Karpas-422 (cell line): ENCODE measurements at places on chromosomes 1 and 21.

- no peaks in the 10 kb centered on the region for H3K27me3 ChIP-seq
- H3K27ac ChIP-seq, result no peak overlapping the region
- no peaks in the 10 kb centered on the region for H3K4me1 ChIP-seq
- H3K4me3 ChIP-seq, result no peak overlapping the region
Measured at GRCh38 chr1:215226757-215227156, 144.2 kb downstream of the KCNK2 start.

- peaks cover 3% of the 10 kb centered on the region; the same call in 1 of the 2 replicates for H3K4me1 ChIP-seq
- H3K36me3 ChIP-seq, result no peaks in the 10 kb centered on the region
- H3K27ac ChIP-seq, result no peak overlapping the region
Measured at GRCh38 chr21:15065392-15066122, 757 bp upstream of the NRIP1 start.

- no peak overlapping the region for H3K4me3 ChIP-seq
- no peak overlapping the region for H3K27ac ChIP-seq
- H3K4me1 ChIP-seq, result peaks cover 21% of the 10 kb centered on the region
- no peak for DNase-seq
Measured at GRCh38 chr1:45612941-45613579, 10.8 kb downstream of the CCDC17 start.

DNA sequence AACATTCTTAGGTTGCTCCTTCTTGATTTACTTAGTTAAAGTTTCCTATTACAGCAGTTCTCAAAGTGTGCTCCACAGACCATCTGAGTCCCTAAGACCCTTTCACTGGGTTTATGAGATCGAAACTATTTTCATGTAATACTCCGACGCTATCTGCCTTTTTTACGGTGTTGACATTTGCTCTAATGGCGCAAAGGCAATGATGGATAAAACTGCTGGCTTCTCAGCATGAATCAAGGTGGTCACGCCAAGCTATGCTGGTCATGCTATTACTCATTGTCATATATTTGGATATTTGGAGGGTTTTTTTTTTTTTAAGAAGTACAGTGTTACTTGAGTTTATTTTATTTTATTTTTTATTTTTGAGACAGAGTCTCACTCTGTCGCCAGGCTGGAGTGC, 235.1 kb downstream of the KIF26B start:
- H3K4me3 ChIP-seq, result no peak overlapping the region
- no peaks in the 10 kb centered on the region for H3K36me3 ChIP-seq
- H3K27ac ChIP-seq, result no peak overlapping the region
- H3K4me1 ChIP-seq, result no peaks in the 10 kb centered on the region
- H3K27me3 ChIP-seq, result no peaks in the 10 kb centered on the region

DNA sequence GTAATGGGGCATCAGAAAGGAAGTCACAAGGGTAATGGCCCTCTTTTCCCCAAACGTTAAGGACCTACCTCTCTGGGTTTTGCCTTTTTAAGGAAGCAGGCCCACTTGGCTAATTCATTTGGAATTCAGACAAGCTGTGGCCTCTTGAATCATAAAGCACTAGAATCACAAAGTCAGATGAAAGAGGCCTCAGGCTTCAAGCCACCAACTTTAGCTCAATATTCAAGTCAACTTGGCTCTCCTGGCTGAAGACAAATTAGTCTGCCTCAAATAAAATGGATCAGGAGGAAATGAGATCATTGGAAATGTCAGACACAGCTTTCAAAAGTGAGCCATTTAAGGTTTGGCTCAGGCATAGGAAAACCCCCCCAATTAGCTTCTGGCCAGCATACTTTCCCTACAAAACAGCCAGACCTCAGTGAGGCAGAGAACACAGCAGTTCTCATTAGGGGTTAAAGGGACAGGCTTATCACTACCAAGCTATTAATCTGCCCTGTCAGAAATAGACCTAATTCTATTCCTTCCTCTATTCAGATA, 34.3 kb downstream of the SLC35D1 start:
- no peak for DNase-seq
- peaks cover 6% of the 10 kb centered on the region; the same call in 1 of the 2 replicates for H3K4me1 ChIP-seq
- no peaks in the 10 kb centered on the region for H3K27me3 ChIP-seq
- H3K36me3 ChIP-seq, result peaks cover 31% of the 10 kb centered on the region
- H3K4me3 ChIP-seq, result no peak overlapping the region
- H3K27ac ChIP-seq, result no peak overlapping the region

DNA sequence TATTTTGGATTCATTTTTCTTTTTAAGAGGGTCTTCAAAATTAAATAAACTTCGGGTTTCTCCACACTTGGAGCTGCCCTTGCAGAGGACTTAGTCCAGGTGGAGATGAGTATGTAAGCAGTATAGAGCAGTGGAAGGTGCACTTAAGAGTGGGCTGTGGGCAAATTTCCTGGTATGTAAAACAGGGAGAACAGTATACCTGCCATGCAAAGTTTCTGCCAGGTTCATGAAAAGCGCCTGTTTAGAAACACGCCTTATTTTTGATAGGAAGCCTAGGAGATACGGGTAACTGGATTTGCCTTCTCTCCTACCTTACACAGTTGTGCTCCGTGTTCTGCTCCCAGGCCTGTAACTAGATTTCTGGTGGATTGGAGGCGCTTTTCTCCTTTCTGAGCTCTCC, 1.2 kb downstream of the KDM4A start:
- H3K27me3 ChIP-seq, result no peaks in the 10 kb centered on the region
- peaks cover 40% of the 10 kb centered on the region for H3K4me1 ChIP-seq
- DNase-seq, result peak; percentile 60
- H3K4me3 ChIP-seq, result peak overlapping the region; percentile 98
- H3K36me3 ChIP-seq, result peaks cover 32% of the 10 kb centered on the region

GRCh38 chr1:192133350-192133926, 24.8 kb upstream of the RGS18 start:
- H3K27ac ChIP-seq, result no peak overlapping the region
- no peaks in the 10 kb centered on the region for H3K4me1 ChIP-seq
- no peaks in the 10 kb centered on the region for H3K27me3 ChIP-seq
- no peaks in the 10 kb centered on the region for H3K36me3 ChIP-seq

GRCh38 chr1:193685986-193686385, 499.6 kb upstream of the B3GALT2 start:
- H3K27me3 ChIP-seq, result no peaks in the 10 kb centered on the region
- no peaks in the 10 kb centered on the region for H3K36me3 ChIP-seq
- DNase-seq, result no peak
- H3K4me3 ChIP-seq, result no peak overlapping the region
- no peak overlapping the region for H3K27ac ChIP-seq
- H3K4me1 ChIP-seq, result no peaks in the 10 kb centered on the region

- no peak overlapping the region for H3K4me3 ChIP-seq
- H3K27me3 ChIP-seq, result no peaks in the 10 kb centered on the region
- H3K36me3 ChIP-seq, result peaks cover 11% of the 10 kb centered on the region; the same call in 1 of the 2 replicates
- H3K27ac ChIP-seq, result no peak overlapping the region
Measured at GRCh38 chr1:43423672-43424550, 29.8 kb downstream of the HYI start.

- H3K27me3 ChIP-seq, result no peaks in the 10 kb centered on the region
- no peak overlapping the region for H3K27ac ChIP-seq
- DNase-seq, result no peak
- H3K36me3 ChIP-seq, result no peaks in the 10 kb centered on the region
Measured at GRCh38 chr1:53600561-53600960, 138.4 kb downstream of the GLIS1 start.

DNA sequence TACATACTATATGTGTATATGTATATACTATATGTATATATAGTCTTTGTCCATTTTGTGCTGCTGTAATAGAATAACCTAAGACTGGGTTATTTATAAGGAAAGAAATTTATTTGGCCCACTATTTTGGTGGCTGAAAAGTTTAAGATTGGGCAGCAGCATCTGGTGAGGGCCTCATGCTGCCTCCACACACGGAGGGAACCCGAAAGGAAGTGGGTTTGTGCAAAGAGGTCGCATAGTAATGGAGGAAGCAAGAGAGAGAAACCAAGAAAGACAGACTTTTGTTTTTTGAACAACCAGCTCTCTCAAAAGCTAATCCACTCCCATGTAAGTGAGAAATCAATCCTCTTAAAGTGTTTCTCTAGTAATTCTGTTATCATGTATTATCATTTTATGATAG, 1147.3 kb downstream of the NCAM2 start:
- no peak overlapping the region for H3K27ac ChIP-seq
- DNase-seq, result no peak
- H3K4me3 ChIP-seq, result no peak overlapping the region
- H3K27me3 ChIP-seq, result no peaks in the 10 kb centered on the region
- no peaks in the 10 kb centered on the region for H3K4me1 ChIP-seq

- H3K4me3 ChIP-seq, result no peak overlapping the region
- peaks cover 20% of the 10 kb centered on the region; the same call in 1 of the 2 replicates for H3K36me3 ChIP-seq
- peaks cover 18% of the 10 kb centered on the region for H3K4me1 ChIP-seq
- no peak overlapping the region for H3K27ac ChIP-seq
- H3K27me3 ChIP-seq, result no peaks in the 10 kb centered on the region
Measured at GRCh38 chr1:26945728-26946127, 14.5 kb downstream of the KDF1 start.

GRCh38 chr1:28591708-28592320, at the start of gene RAB42:
Gene RAB42, plus strand, starts transcription at chr1:28592265. Its CDS starts 247 bp downstream, at chr1:28592512.
- H3K36me3 ChIP-seq, result no peaks in the 10 kb centered on the region
- peak; percentile 50 for DNase-seq
- H3K4me1 ChIP-seq, result peaks cover 7% of the 10 kb centered on the region
- peak within 1 kb of the TSS; percentile 56; the same call in 1 of the 2 replicates for H3K4me3 ChIP-seq
- H3K27me3 ChIP-seq, result no peaks in the 10 kb centered on the region

GRCh38 chr1:85450832-85451231, 14.1 kb downstream of the DDAH1 start:
- H3K4me1 ChIP-seq, result no peaks in the 10 kb centered on the region
- no peaks in the 10 kb centered on the region for H3K36me3 ChIP-seq
- no peaks in the 10 kb centered on the region for H3K27me3 ChIP-seq
- no peak overlapping the region for H3K4me3 ChIP-seq
- no peak overlapping the region for H3K27ac ChIP-seq

GRCh38 chr1:91015794-91016550, 5.9 kb downstream of the ZNF644 start:
- no peaks in the 10 kb centered on the region for H3K27me3 ChIP-seq
- H3K27ac ChIP-seq, result no peak overlapping the region
- H3K4me1 ChIP-seq, result peaks cover 42% of the 10 kb centered on the region
- DNase-seq, result no peak
- no peak overlapping the region for H3K4me3 ChIP-seq
- H3K36me3 ChIP-seq, result peaks cover 72% of the 10 kb centered on the region

DNA sequence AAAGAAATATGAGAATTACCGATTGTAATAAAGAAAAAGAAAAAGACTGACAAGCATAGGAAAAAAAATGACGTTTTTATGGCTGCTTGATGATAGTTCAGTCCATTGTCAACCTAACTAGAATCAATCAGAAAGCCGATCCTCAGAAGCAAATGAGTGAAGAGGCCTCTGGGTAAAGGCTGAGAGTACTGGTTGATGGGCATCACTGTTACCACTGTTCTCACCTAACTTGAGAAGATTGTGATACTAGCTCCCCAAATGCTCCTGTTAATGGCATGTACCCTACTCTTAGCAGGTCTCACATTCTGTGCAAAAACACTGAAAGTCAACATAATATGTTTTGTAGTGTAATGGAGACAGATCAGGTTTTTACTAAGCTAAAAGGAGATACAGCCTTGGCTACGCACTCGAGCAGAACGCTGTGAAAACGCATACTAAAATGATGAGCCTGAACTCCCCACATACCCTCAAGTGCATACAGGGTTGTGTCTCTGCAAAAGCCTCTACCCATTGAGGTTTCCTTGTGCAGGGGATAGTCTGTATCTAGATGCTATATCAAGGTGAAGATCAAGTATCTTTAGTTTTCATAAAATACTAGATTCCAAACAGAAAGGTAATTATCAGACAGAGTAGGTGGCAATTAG, 554.6 kb downstream of the SMYD3 start:
- peak overlapping the region; percentile 63 for H3K27ac ChIP-seq
- H3K36me3 ChIP-seq, result no peaks in the 10 kb centered on the region
- peak; percentile 42 for DNase-seq
- no peaks in the 10 kb centered on the region for H3K27me3 ChIP-seq

DNA sequence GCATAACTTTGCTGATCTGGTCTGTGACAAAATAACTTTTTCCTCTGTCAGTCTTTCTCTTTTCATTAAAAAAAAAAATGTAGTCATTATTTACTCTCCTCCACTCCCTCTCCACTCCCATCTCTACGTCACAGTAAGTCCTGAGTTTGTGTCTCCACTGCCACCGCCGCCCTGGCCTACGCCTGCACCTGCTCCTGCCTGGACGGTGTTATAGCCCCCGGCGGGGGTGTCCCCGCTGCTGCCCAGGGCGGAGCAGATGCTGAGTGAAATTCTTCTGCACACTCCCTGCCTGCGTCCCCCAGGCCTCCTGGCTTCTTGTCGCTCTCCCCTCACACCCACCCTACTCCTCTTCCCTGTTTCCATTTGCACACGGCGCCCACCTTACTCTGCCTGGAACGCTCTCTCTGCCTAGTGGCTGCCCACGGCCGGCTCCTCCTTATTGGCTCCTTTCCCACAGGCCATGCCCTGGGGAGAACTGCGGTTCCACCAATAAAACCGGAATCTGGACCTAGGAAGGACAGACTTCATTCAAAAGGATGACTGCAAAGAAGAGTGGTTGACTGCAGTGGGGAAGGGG, 55.2 kb upstream of the C1orf174 start:
- no peaks in the 10 kb centered on the region for H3K36me3 ChIP-seq
- H3K27ac ChIP-seq, result no peak overlapping the region
- no peak for DNase-seq
- H3K4me1 ChIP-seq, result no peaks in the 10 kb centered on the region; the same call in 1 of the 2 replicates

GRCh38 chr1:118918230-118918939, 69.8 kb downstream of the TBX15 start:
- no peaks in the 10 kb centered on the region for H3K27me3 ChIP-seq
- peak overlapping the region; percentile 62 for H3K27ac ChIP-seq
- no peak overlapping the region for H3K4me3 ChIP-seq
- no peaks in the 10 kb centered on the region for H3K36me3 ChIP-seq

- no peaks in the 10 kb centered on the region for H3K36me3 ChIP-seq
- H3K27me3 ChIP-seq, result no peaks in the 10 kb centered on the region
- no peak overlapping the region for H3K4me3 ChIP-seq
- no peak overlapping the region for H3K27ac ChIP-seq
Measured at GRCh38 chr1:219639876-219640577, 27.1 kb upstream of the ZC3H11B start.

GRCh38 chr1:162908236-162908635, 47.3 kb upstream of the CCDC190 start:
- no peaks in the 10 kb centered on the region for H3K27me3 ChIP-seq
- no peak overlapping the region for H3K27ac ChIP-seq
- peaks cover 6% of the 10 kb centered on the region for H3K4me1 ChIP-seq
- no peaks in the 10 kb centered on the region for H3K36me3 ChIP-seq

- no peak overlapping the region for H3K27ac ChIP-seq
- H3K36me3 ChIP-seq, result no peaks in the 10 kb centered on the region
- peak; percentile 9 for DNase-seq
- H3K4me3 ChIP-seq, result no peak overlapping the region
- H3K27me3 ChIP-seq, result no peaks in the 10 kb centered on the region
- H3K4me1 ChIP-seq, result no peaks in the 10 kb centered on the region
Measured at GRCh38 chr1:32494196-32494595, 29.3 kb downstream of the ZBTB8B start.

- H3K27me3 ChIP-seq, result no peaks in the 10 kb centered on the region
- DNase-seq, result no peak
- H3K4me1 ChIP-seq, result no peaks in the 10 kb centered on the region
Measured at GRCh38 chr1:162321809-162322422, 54.7 kb downstream of the SPATA46 start.

DNA sequence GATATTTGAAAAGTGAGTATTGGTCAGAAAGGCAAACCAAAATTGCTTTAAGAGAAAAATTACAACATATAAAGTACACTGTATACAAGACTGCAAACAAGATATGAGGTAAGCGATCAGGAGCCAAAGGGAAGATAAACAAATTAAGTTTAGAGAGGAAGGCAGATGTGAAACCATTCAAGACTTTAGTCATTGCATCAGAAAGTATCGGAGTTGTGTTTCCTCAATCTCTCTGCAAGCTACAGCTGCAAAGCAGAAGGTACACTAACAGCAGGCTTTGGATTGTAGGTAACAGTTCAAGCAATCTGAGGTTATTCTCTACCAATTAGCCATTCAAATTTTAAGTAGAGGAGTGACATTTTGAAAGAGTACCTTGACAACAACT, 21.3 kb upstream of the TLCD4 start:
- H3K27me3 ChIP-seq, result no peaks in the 10 kb centered on the region
- H3K36me3 ChIP-seq, result no peaks in the 10 kb centered on the region
- no peak for DNase-seq
- no peak overlapping the region for H3K27ac ChIP-seq
- H3K4me3 ChIP-seq, result no peak overlapping the region
